ENCODE measurements at places on chromosomes 5 and 9. TPM values are rescaled to one million over a fixed set of nuclear protein-coding genes. Genes with fewer than 3 reads are reported as not detected.
A peak's percentile ranks its signal among the peaks of the same experiment; 100 is the strongest.

- DNase-seq = no peak
Measured at GRCh38 chr5:147093138-147093537, 141.7 kb upstream of the STK32A start.

GRCh38 chr5:79642210-79642609 is 30.0 kb downstream of the TENT2 start:
- DNase-seq = no peak

- DNase-seq = no peak
Measured at GRCh38 chr5:79509244-79509885, 4.6 kb downstream of the HOMER1 start.

DNA sequence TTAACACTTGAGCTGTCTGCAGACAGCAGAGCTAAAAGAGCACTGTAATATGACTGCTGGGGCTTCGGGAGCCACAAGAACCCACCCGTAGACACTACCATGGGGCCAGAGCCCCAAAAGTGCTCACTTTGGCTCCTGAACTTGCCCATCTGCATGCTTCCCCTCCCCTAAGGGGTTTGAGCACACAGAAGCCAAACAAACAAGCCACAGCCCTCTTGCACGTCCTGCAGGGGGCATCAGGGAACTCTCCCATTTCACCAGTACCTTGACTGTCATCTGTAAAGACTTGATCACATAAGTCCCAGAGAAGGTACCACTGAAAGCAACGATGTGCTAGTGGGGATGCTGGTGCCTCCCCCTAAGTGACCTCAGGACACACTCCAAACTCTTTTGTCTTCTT is 681.8 kb downstream of the SEMA5A start:
- no peak for DNase-seq

GRCh38 chr5:54581831-54582548 is 64.4 kb downstream of the SNX18 start:
- no peak for DNase-seq

Gene GABRA1
- total RNA-seq = not detected

Gene PCA3
- not detected for total RNA-seq

Gene SPATA31D4
- not detected for total RNA-seq

DNA sequence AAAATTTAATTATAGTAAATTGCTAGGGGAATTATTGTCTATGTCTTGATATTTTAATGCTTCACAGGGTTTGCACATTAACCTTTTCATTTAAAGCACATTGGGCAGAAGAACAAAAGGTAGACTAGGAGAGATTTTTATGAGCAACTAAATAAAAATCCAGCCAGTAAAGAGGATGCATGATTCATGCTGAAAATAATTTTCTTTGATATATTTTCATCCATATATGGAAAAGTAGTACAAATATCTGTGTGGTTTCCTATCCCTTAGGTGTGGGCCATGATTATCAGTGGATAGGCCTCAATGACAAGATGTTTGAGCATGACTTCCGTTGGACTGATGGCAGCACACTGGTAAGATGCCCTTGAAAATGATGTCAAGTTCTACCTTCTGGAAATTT is 83.1 kb downstream of the VCAN start:
- no peak for DNase-seq

Gene PHF24
- 0.06 TPM for total RNA-seq

Gene CENPP
- 22.3 TPM for total RNA-seq

DNA sequence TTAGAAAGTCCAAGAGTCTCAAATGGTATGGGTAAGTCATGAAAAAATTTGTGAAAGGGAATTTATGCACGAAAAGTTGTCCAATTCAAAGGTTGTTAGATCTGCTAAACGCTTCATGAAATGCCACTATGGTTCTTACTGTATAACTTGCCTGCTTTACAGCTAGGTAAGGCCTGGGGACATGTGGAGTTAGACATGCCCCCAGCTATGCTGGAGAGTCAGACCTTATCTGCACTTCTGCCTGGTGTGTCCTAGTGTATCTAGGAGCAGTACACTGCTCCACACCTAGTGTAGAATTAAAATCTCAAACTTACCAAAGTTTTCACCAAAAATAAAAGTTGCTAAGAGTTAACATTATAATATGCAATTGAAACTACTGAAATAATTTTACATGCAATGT is 136.8 kb downstream of the MAPKAP1 start:
- no peak for DNase-seq

DNA sequence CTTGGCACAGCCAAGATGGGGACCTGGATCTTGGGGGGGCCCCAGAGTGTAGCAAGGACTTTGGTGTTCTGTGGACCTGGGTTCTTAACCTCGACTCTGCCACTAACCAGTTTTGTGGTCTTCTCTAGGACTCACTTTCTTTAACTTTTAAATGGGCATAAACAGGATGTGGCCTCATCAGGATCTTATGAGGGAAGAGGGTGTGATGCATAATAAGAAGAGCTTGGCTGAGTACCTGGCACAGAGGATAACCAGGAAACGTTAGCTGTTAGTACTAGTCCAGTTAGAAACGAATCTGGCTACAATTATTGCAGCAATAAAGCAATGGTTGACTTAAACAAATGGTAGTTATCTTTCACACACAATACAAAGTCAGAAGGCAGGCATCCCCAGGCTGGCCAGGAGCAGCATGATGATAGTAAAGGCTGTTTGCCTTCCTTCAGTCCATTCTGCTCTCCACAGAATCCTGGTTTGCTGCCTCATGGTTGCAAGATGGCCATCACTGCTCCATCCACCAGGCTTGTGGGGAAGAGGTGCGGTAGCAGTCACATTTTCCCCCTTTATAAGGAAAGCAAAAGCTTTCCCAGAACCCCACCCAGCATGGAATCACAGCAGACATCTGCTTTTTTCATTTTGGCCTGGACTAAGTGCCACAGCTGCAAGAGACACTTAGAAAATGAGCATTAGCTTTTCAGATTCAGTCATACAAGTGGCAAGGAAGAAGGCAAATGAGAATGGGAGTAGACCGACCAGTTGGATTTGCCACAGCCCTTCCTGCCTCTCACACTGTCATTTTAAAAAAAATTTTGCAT is 225.0 kb downstream of the AOPEP start:
- peak; percentile 3 for DNase-seq

DNA sequence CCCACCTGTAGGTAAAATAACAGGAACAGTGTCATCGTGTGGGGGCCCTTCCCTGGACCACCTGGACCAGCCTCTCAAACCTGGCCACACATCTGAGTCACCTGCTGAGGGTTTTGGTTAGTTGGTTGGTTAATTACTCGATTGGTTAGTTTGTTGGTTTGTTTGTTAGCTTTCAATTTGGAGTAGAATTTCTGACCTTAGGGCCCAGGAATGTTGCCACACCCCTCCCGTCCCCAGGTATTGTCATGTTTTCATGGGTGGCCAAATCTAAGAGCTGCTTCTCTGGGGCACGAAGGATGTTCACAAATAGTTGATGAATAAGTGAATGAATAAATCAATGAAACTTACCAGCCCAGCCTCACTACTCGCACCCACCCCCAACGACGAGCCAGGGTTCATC is 21.9 kb downstream of the NTNG2 start:
- DNase-seq = no peak

GRCh38 chr9:27572918-27573633 is at the start of gene C9orf72:
TSS of gene C9orf72 (minus strand) at chr9:27573481. CDS start at chr9:27567120, 6,361 bp downstream.
- DNase-seq = peak; percentile 81

DNA sequence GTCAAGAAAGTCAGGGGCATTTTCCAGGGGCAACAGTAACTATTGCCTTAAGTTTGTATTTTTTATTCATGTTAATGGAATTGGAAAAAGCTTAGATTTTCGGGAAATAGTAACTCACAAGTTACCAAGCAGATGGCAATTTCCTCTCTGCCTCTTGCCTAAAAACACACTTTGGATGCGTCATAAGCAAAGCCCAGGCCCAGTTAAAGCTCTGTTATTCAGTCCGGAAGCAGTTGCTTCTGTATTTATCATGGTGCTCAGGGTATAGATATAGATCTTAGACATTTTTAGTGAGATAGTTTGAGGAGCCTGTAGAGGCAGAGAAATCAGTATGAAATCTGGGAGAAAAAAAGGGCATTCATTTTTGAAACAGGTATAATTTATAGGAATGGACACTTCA is 260.3 kb upstream of the TNC start:
- no peak for DNase-seq

DNA sequence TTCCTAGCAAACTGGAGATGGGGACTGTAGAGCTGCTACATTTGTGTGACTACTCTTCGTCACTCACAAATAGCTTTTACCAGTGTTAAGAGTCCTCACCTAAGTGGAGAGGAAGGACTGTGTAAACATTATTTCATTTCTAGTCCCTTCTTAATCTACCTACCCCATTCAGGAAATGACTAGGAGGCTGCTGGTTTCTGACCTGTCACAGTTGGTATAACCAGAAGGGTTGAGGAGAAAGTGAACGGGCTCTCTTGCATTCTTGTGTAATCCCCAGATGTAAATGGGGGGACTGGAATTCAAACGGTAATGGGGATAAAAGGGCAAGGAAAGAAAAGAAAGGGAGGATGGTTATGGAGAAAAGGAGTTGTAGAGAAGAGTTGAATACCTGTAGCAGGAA is 35.4 kb upstream of the BNIP1 start:
- DNase-seq = no peak

DNA sequence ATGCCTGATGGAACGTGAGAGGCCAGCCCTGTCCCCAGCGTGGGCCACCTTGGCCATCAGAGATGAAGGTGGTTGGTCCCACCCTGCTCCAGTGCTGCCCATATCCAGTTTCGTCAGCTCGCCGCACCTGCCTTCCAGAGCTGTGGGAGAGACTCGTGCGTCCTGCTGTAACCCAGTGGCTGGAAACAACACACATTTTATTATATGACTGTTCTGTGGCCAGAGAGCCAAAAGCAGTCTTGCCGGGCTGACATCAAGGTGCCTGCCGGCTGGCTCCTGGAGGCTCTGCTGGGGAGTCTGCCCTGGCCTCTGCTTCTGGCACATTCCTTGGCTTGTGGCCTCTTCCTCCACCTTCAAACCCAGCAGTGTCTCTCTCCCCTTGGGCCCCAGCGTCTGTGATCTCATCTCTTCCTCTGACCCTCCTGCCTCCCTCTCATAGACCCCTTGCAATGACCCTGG is 94.7 kb downstream of the RXRA start:
- no peak for DNase-seq

- DNase-seq = no peak
Measured at GRCh38 chr5:77200663-77201062, 9.8 kb upstream of the PDE8B start.
